ENCODE measurements at places on chromosomes 11 and 22. TPM values are rescaled to one million over a fixed set of nuclear protein-coding genes. Genes with fewer than 3 reads are reported as not detected.

Gene BIRC3
- 17.6 TPM for total RNA-seq

Gene FOLH1
- total RNA-seq: 3.3 TPM

Gene BCR
- 94.2 TPM for total RNA-seq

Gene OR56B1
- total RNA-seq: not detected

Gene OR51B2
- not detected for total RNA-seq

Gene GLB1L3
- total RNA-seq: 7.5 TPM

Gene DDX25
- not detected for total RNA-seq

DNA sequence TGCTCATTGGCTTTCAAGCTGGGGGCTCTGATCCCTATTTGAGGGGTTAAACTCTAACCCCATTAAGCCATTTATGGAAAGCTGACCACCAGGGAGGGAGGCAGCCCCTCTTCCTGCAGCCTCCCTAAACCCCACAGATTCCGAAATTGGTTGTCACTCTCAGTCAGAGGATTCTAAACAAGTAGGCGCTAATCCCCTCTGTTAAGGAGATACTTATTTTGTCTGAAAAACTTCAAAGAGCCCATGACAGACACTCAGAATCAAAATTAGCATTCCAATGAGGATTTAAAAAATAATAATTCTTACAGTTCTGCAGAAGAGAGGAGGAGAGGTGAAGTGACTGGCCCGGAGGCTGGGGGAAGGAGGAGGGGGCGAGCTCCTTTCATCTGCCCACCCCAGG lies 69.7 kb upstream of the LMO1 start:
- no peak for DNase-seq

DNA sequence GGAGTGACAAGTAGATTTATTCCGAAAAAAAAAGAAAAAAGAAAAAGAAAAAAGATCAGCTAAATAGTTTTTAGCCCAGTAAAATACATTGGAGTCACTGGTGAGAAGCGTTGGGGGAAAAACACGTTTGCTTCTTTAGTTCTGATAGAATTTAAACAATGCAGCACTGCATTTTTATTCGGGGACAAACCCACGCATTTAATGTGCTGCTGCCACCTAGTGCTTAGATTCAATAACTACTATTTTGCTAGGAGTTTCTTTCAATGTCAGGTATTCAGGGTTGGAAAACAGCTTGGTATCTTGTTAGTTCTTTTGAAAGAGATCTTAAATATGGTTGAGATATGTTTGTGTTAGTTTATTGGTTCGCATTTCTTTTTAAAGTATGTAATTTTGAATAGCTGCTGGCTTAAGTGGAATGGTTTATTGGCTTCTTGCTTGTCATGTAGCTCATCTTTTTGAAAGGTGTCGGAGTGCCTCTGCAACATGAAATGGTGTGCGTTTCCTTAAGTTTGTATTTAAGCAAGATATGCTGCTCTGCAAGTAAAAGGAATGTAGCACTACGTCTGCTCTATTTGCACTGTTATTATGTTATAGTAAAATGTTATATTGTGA lies 41.9 kb downstream of the SVIP start:
- no peak for DNase-seq

GRCh38 chr22:35642305-35642741 lies 5.9 kb upstream of the APOL6 start:
- DNase-seq: no peak

DNA sequence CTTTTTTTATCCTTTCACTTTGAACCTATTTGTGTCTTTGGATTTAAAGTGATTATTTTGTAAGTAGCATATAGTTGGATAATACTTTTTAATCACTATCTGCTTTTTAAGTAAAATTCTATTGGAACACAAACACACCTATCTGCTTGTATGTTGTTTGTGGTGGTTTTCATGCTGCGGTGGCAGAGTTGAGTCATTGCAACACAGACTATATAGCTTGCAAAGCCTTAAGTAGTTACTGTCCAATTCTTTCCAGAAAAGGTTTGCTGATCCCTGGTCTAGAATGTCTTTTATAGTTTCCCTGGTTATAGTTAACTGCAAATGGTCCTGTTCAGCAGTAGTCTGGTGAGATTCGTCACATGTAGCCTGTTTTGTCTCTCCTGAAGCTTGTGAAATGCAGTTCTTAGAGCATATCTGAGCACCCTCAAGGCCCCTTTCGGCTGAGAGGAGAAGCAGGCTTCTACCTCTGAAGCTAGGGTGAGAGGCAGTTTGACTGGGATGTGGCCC lies 21.5 kb downstream of the SHANK3 start:
- no peak for DNase-seq

DNA sequence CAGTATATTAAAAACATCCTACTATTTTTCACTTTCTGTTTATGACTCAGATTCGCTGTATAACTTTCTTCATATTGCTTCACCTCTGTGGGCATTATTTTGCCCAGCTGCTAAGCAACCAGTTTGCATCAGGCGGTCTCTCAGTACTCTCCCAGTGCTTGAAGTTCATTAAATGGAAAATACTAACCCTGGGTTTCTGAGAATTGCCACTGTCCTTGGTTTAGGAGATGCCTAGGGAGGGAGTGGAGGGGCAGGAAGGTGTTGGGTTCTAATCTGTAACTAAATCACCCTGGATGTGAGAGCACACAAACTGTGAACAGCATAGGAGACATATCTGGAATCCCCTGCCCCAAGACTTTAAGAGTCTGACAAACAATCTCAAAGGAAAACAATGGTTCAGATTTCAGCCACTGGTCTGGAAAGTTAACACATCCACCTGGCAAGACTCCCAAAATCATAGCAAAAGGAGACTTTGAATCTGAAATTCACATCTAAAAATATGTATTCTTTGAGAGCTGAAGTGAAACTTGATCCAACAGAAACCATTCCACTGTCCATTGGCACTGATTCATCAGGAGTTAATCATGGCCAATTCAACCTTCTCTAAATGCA lies 540.0 kb downstream of the SOX6 start:
- DNase-seq: no peak

DNA sequence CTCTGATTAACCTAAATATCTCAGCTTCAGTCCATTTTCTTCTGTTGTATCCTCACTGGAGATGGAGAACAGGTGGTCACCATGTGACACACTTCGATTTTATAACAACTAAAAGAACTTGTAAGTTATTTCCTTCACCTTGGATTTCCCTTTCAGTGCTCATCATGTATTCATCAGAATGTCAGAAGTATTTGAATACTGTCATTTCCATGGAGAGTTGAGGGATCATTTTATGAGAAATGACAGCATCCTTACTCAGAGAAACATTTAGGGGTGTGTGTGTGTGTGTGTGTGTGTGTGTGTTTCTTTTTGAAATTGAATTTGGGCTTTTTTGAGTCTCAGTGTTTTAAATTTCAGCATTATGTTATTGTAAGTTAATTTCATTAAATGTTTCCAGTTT lies 205.8 kb downstream of the ARHGAP42 start:
- no peak for DNase-seq

DNA sequence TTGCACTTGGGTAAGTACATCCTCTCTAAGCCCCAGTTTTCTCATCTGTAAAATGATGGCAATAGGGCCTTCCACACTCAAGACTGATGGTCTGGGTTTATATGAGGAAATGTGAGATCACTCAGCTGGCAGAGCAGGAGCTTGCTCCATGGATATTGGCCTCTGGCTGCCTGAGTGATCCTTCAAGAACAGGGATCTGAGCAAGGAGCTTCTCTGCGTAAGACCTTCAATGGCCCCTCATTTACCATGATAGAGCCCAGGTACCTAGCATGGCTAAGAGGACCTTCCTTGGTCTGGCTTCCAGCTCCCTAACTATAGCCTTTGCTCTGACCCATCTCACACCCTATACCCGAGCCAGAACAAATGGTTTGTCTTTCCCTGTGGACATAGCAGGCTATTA lies 5.5 kb downstream of the ROBO4 start:
- DNase-seq: no peak

- DNase-seq: no peak
Observed at GRCh38 chr11:76707293-76707825, 36.8 kb upstream of the LRRC32 start.

GRCh38 chr11:113085446-113085845 lies 124.2 kb downstream of the NCAM1 start:
- no peak for DNase-seq

DNA sequence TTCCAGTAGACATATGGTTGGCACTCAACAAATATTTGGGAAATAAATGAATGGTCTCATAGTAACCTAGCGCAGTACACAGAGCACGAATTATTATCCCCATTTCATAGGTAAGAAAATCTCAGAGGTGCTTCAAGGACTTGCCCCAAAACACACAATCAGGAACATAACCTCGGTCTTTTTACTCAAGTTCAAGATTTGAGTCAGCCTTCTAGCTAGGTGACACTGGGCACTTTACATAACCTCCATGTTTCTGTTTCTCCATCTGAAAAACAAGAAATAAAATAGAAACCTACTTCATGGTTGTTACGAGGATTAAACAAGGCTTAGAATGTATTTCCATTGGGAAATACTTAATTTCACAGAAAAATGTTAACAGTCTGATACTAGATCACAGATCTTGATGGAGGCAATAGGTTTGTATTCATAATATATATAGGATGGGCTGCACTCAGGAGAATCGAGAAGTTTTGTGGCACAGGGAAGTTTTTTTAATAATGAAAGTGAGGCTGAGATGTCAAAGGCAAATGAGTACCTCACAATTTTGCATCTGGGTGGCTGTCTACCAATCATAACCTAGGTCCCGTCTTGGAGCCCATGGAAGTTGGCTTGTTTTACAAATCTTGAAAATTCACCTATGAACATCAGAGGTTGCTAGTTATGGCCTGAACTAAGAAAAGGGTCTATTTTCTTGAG lies 147.4 kb upstream of the ZC3H12C start:
- no peak for DNase-seq

GRCh38 chr11:114820621-114821020 lies 142.3 kb downstream of the NXPE2 start:
- DNase-seq: no peak

DNA sequence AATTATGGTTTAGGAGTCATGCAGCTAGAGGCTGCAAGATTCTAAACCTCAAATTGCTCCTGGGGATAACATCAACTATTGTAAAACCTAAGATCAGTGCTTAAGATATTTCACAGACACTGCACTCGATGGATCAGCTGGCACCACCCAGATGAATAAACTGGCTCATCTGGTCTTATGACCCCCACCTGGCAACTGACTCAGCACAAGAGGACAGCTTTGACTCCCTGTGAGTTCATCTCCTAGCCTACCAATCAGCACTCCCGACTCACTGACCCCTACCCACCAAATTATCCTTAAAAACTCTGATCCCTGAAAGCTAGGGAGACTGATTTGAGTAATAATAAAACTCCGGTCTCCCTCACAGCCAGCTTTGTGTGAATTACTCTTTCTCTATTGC lies 782 bp upstream of the TTC12 start:
- DNase-seq: no peak

DNA sequence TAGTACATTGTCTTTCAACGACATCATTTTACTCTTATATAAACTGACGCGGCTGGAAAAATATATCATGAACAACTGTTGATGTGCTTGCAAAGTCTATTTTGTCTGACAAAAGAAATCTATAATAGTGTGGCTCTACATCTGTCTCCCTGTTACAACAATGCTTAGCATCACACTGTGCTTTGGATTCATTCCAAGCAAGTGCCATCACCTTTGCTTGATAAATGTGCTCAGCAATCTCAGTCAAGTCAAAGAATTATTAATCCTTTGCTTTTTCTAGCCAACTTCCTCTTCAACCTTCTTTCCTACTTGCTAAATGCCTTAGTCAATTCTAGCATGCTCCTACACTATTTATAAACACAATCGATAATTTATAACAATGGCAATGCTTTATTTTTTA lies 140.5 kb downstream of the FCHSD2 start:
- DNase-seq: no peak

DNA sequence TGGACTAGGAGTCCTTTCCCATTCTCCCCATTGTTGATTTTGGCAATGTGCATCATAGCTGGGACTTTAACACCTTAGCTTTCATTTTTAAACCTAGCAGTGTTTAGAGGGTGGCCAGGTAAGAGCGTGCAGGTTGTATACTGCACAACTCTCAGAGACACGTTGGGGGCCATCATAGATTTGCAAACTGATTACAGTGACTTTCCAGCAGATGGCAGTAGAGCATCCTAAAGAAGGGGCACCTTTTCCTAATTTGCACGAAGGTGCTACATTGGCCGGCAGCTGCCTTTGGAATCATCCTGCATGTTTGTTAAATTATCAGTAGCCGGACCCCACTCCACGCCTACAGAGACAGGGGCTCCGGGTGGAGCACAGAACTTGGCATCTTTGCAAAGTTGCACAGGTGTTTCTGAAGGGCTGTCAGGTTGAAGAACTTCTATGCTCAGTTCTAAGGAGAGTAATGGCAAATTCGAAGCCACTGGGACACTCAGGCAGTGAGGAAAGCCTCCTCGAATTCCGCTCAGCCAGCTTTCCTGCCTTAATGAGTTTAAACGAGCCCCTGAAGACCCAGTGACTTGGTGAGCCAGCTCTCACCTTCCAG lies 7.7 kb downstream of the LHFPL7 start:
- no peak for DNase-seq

DNA sequence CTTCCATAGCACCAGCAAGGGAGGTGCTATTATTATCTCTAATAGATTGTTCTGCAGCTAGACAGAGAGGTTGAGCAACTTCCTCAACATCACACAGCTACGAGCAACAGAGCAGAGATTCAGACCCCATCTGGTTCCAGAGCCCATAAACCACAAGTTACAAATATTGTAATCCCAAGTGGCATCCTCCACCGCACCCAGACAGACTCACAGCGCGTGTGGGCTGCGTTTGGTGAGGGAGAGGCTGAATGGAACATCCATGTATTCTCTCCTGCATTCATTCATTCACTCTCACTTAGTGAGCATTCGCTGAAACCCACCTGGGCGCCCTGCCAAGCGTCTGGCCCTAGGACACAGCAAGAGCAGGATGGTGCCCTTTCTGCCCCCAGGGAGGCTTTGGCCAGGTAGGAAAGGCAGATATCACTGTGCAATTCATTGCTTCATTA lies 33.5 kb downstream of the LIF start:
- no peak for DNase-seq

- no peak for DNase-seq
Observed at GRCh38 chr11:105699203-105699602, 89.3 kb downstream of the GRIA4 start.
